ENCODE measurements at places on chromosomes 11 and 22. TPM values are rescaled to one million over a fixed set of nuclear protein-coding genes. Genes with fewer than 3 reads are reported as not detected.
A peak's percentile ranks its signal among the peaks of the same experiment; 100 is the strongest.

DLG2 gene
- 11.0 TPM for total RNA-seq

MED19 gene
- total RNA-seq: 12.6 TPM

TTC17 gene
- 130 TPM for total RNA-seq

CD6 gene
- total RNA-seq: 0.15 TPM

GGTLC3 gene
- total RNA-seq: not detected

GRCh38 chr11:65437436-65438227, 15.0 kb downstream of the NEAT1 start:
- ATAC-seq: no peak

- no peak for ATAC-seq
Measured at GRCh38 chr11:8913961-8914660, 3.1 kb downstream of the AKIP1 start.

- no peak for ATAC-seq
Measured at GRCh38 chr11:68593441-68593840, 90.9 kb upstream of the GAL start.

GRCh38 chr22:49861642-49862495, 8.2 kb downstream of the ZBED4 start:
- ATAC-seq: no peak

DNA sequence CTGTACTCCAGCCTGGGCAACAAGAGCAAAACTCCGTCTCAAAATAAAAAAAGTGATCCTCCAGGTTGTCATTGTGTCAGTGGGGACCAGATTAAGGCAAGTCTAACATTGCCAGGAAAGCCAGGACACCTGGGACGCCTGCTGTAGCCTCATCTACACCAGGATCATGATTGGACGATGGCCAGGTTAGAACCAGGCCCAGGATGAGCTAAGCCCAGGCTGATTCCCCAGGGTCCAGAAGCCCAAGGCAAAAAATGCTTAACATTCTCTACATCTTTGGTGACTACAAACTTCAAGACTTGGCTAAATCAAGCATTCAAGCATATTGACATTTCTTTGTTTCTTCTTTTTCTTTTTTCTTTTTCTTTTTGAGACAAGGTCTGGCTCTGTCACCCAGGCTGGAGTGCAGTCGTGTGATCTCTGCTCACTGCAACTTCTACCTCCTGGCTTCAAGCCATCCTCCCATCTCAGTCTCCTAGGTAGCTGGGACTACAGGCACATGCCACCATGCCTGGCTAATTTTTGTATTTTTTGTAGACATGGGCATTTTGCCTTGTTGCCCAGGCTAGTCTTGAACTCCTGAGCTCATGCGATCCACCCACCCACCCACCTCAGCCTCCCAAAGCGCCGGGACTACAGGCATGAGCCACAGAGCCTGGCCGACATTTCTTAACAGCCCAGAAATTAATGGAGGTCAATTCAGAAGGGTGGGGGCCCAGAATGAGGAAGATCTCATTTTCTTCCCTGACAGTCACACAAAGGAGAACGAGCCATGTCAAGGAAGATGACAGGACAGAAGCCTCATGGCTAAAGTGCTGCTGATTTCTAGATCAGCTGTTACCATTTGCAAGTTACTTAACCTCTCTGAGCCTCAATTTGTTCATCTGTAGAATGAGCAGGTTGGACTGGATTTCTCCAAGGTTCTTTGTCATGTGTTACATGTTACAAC, 12.5 kb upstream of the PTPRJ start:
- ATAC-seq: no peak

DNA sequence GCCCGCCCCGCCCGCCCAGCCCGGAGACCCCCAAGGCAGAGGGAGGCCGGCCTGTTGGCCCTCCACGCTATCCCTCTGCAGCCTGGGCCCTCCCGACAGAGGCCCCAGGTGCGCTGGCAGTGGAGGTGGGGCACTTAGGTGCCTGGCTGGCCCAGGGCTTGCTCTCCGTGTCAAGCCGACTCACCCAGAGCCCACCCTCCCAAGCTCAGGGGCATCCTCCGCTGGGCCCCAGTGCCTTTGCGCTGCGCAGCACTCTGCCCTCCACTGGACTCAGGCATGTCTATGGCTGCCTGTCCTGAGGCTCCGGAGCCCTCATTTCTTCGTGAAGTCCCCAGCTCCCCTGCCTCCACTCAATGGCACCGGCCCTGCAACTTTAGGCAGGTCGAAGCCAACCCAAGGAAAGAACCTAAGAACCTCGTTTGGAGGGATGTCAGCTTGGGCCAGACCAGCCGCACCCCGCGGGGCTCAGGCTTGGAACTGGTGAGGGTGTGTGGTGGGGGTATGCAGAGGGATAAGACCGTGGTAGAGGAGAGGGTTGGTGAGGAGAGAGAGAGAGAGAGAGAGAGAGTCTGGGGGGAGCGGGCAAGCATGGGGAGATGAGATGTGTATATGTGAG, 6.1 kb downstream of the SMIM45 start:
- peak; percentile 26 for ATAC-seq

DNA sequence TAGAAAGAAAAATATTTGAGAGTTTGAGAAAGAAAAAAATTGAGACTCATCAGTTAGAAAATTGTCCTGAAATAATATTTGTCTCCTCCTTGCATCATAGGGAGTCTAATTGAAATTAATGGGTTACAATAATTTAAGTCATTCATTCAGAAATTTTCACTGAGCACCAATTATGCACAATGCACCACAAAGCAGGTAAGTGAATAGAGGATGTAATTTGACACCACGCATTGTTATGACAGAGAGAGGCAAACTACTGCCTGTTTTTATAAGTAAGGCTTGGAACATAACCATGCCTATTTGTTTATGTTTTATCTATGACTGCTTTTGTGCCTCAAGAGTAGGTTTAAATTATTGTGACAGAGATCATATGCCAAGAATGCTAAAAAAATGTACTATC, 537.9 kb upstream of the FAT3 start:
- ATAC-seq: no peak

DNA sequence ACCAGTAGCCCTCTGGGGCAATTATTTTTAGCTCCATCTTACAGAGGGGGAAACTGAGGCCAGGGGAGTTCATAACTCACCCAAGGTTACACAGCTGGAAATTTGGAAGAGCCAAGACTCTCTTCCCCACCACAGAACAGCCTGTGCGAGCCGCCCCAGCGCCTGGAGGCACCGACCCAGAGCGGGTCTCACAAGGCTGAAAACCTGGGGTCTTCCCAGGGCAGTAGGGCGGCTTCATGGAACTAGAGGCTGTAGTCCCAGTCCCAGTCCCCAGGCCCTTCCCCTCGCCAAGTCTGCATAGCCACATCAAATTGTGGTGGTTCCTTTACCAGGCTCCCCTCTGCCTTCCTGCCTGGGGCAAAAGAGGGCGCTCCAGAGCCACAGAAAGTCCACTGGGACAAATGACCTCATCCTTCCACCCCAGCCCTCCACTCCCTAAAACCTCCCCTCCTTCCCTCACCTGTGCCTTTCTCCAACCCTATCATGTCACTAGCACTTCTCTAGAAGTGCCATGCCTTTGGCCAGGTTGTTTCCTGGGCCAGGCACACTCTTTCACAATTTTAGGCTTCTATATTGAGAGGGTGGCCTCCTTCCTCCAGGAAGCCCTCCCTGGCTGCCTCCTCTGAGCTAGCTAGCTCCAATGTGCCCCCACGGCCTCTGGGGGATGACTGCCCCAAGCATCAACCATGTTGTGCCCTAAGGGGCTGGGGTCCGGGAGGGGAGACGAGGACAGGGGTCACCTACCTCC, 15.2 kb upstream of the CDC42EP1 start:
- peak; percentile 18 for ATAC-seq
